B cell (primary cell): ENCODE measurements at places on chromosomes 5 and 9.

DNA sequence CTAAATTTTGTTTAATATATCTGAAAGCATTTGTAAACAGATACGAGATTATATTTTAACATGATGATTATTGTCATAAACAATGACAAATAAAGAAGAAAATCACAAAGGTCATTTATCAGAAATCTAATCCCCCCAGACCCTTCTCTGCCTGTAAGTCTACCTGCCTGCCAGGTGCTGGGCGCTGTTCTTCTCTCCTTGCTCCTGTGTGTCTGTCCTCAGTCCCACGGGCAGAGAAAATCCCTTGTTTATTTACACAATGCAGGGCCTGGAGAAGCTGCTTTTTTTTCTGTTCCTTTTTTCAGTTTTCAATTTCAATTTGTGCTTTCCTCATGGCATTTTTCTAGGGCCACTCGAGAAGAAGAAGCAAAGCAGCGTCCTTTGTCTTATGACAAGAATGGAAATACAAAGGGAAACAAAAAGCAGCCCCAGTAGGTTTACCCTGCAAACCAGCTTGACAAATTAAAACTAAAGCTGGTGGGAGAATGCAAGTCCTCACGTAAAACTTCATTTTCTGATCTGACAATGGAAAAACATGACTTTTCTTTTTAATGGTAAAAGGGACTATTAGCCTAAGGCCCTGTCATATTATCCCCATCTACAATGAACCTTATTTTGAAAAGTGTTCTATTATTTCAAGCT is 282.4 kb upstream of the KLF9 start:
- no peak for DNase-seq
- no peak overlapping the region for H3K27ac ChIP-seq
- H3K36me3 ChIP-seq, result no peaks in the 10 kb centered on the region
- H3K4me1 ChIP-seq, result no peaks in the 10 kb centered on the region
- H3K4me3 ChIP-seq, result no peak overlapping the region
- H3K27me3 ChIP-seq, result no peaks in the 10 kb centered on the region

DNA sequence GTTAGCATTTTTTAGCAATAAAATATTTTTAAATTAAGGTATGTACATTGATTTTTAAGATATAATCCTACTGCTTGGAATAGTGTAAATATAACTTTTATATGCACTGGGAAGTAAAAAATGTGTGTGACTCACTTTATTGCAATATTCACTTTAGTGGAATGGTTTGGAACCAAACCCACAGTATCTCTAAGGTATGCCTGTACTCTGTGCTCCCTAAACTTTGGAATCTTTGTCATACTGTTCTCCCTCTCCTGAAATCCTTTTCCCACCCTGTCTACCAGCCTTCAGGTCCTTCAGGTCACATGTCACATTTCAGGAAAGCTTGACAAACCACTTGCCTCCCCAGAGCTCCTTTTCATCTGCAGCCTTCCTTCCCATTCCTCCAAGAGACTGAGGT is 308.7 kb downstream of the SPOCK1 start:
- no peak overlapping the region for H3K27ac ChIP-seq
- H3K4me1 ChIP-seq, result no peaks in the 10 kb centered on the region
- no peaks in the 10 kb centered on the region for H3K27me3 ChIP-seq
- H3K4me3 ChIP-seq, result no peak overlapping the region

DNA sequence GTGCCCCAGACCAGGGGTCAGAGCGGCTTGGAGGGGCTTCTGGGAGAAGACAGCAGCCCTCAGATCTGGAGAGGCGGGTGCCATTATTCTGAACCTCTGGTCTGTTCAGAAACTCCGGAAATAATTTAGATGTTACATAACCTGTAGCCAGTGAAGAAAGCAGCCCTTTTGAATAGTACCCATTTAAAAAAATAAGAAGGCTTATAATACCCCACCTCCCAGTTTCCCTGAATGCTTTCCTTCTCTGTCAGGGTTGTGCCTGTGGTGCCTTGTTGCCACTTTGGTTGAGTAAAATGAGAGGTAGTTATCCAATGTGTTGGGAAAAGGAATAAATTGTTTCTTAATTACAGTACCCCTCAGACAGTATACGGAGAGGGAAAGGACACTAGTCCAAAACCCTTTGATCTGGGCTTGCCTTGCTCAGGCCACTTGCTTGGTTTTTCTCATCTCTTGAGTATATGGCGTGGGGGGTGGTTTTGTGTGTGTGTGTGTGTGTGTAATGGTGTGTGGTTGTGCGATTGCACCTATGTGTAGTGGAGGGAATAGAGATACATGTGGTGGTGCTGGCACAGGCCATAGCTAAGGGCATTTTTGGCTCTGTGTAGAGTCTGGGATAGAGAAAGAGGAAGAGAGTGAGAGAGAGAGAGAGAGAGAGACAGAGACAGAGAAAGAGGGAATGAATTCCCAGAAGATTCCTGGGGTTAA is 59.1 kb upstream of the TLR4 start:
- no peak overlapping the region for H3K27ac ChIP-seq
- DNase-seq, result no peak
- peaks cover 6% of the 10 kb centered on the region for H3K4me1 ChIP-seq
- H3K27me3 ChIP-seq, result no peaks in the 10 kb centered on the region
- no peak overlapping the region for H3K4me3 ChIP-seq

DNA sequence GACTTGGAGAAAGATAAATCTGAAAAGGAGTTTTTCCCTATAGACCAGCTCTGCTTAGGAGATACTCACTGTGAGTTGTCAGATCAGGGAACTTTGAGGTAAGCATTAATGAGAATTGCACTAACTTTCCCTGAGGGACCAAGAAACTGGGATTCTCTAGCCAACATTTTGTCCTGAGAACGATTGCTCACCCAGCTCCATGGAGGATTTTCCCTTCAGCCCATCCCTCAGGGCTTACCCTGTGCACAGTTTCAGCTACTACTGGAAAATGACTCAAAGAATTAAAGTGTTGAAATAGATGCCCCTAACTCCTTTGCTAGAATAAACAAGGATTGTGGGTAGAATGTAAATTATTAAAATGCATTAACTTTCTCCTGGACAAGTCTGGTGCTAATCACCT is 237.2 kb upstream of the IL12B start:
- no peak for DNase-seq
- no peaks in the 10 kb centered on the region for H3K4me1 ChIP-seq
- H3K36me3 ChIP-seq, result no peaks in the 10 kb centered on the region
- no peaks in the 10 kb centered on the region for H3K27me3 ChIP-seq

GRCh38 chr9:34588671-34589635 is 571 bp downstream of the CNTFR start:
- no peaks in the 10 kb centered on the region for H3K36me3 ChIP-seq
- H3K27me3 ChIP-seq, result peaks cover 92% of the 10 kb centered on the region
- peaks cover 49% of the 10 kb centered on the region for H3K4me1 ChIP-seq
- peak; percentile 37 for DNase-seq
- no peak overlapping the region for H3K27ac ChIP-seq
- H3K4me3 ChIP-seq, result peak overlapping the region; percentile 73

- no peaks in the 10 kb centered on the region for H3K36me3 ChIP-seq
- no peak overlapping the region for H3K4me3 ChIP-seq
- DNase-seq, result no peak
- no peak overlapping the region for H3K27ac ChIP-seq
- no peaks in the 10 kb centered on the region for H3K27me3 ChIP-seq
These were observed 16.0 kb upstream of the TEX48 start for GRCh38 chr9:114697951-114698351.

DNA sequence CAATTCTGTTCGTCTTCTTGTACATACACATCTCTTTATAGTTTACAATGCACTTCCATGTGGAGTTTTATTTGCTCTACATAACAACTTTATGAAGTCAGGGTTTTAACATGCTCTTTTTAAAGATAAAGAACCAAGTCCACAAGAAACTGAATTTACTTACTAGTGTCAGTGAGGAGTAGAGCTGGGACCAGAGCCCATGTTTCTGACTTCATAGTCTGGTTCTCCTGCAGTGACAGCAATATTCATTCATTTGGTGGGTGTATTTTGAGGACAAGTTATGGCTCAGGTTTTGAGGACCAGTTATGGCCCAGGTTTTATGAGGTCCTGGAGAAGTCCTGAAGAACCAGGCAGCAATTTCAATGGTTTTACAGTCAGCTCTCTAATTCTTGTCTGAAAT is 481.9 kb upstream of the TNC start:
- H3K4me3 ChIP-seq, result no peak overlapping the region
- no peaks in the 10 kb centered on the region for H3K27me3 ChIP-seq
- H3K4me1 ChIP-seq, result no peaks in the 10 kb centered on the region
- no peaks in the 10 kb centered on the region for H3K36me3 ChIP-seq
- no peak overlapping the region for H3K27ac ChIP-seq

GRCh38 chr9:128637656-128638055 is 19.0 kb downstream of the DYNC2I2 start:
- peaks cover 49% of the 10 kb centered on the region for H3K36me3 ChIP-seq
- no peak overlapping the region for H3K27ac ChIP-seq
- no peaks in the 10 kb centered on the region for H3K27me3 ChIP-seq
- no peak overlapping the region for H3K4me3 ChIP-seq
- no peak for DNase-seq

DNA sequence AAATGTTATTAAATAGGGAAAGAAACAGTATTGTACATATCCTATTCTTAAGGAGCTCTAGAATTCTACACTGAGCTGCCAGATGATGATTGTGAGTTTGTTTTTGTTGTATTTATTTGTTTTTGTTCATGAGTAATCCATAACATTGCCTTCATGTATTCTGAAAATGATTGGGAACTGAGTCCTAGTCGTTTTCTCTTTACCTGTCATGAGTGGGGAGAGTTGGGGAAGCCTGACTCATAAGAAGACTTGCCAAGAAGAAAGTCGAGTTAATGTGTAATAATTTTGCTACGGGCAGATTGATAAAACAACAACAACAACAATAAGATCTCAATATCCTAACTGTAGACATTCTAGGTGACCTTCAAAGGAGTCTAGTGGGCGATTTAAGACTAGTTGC is 103.8 kb downstream of the ANKRD55 start:
- no peak overlapping the region for H3K4me3 ChIP-seq
- no peak for DNase-seq
- H3K27ac ChIP-seq, result no peak overlapping the region
- no peaks in the 10 kb centered on the region for H3K27me3 ChIP-seq
- H3K4me1 ChIP-seq, result no peaks in the 10 kb centered on the region

DNA sequence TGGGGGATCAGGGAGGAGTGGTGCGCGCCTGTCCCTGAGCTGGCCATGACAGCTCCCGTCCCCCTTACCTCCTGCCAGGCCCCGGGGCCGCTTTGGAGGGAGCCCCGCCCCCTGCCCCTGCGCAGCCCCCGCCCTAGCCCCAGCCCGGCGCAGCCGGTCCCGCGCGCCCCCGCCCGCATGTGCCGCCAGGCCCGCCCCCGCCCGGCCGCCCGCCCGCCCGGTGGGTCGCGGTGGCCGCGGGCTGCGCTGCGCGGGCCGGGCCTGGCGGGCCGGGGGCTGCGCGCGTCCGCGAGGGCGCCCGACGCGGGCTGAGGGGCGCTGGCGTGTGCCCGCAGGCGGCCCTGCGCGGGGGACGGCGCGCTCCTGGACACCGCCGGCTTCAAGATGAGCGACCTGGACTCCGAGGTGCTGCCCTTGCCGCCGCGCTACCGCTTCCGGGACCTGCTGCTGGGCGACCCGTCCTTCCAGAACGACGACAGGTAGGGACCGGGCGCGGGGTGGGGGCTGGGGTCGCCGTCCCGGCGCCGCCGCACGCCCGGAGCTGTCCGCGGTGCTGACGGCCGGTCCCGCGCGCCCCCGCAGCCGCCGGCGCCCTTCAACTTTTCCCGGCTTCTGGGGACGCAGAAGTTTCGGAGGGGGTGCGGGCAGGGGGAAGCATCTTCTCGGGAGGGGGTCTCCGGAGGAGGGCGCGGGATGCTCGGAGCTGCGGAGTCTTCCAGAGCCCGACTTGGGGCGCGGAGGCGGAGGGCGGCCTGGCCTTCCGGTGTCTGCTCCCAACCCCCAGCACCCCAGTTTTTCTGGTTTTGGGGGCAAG is 12.5 kb downstream of the KCNT1 start:
- H3K4me1 ChIP-seq, result no peaks in the 10 kb centered on the region
- H3K4me3 ChIP-seq, result no peak overlapping the region
- peaks cover 13% of the 10 kb centered on the region for H3K27me3 ChIP-seq
- H3K27ac ChIP-seq, result no peak overlapping the region
- H3K36me3 ChIP-seq, result no peaks in the 10 kb centered on the region

GRCh38 chr5:171444582-171444981 is 25.1 kb downstream of the FGF18 start:
- no peak for DNase-seq
- no peaks in the 10 kb centered on the region for H3K36me3 ChIP-seq
- peaks cover 9% of the 10 kb centered on the region for H3K27me3 ChIP-seq
- no peak overlapping the region for H3K27ac ChIP-seq
- no peak overlapping the region for H3K4me3 ChIP-seq

- no peak for DNase-seq
- H3K36me3 ChIP-seq, result no peaks in the 10 kb centered on the region
- peak within 1 kb of the TSS; percentile 41 for H3K4me3 ChIP-seq
- H3K4me1 ChIP-seq, result peaks cover 9% of the 10 kb centered on the region
- peaks cover 28% of the 10 kb centered on the region for H3K27me3 ChIP-seq
- H3K27ac ChIP-seq, result no peak within 1 kb of the TSS
These were observed at the start of gene FBLL1 for GRCh38 chr5:168528521-168529373. FBLL1 (plus strand) TSS chr5:168529305; CDS start chr5:168529505, 200 bp downstream.

DNA sequence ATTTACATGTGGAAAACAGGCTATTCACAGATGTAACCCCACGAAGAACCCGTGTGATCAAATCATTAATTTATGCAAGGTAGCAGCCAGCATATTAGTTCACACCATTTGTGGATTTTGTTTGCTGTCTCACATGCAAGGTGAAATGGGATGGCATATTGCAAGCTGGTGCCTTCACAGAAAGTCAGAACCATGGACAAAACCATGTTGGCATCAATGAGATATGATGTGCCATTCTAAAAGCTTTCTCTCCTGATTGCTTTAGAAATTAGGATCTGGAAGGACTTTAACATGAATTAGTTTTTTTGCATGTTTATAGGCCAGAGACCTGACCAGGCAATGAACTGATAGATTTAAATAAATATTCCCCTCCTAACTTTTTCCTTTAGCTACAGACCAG is 129.3 kb downstream of the SEMA6A start:
- H3K27me3 ChIP-seq, result no peaks in the 10 kb centered on the region
- peaks cover 2% of the 10 kb centered on the region for H3K36me3 ChIP-seq
- no peak overlapping the region for H3K27ac ChIP-seq

GRCh38 chr5:36561601-36562000 is 44.8 kb upstream of the SLC1A3 start:
- H3K4me3 ChIP-seq, result no peak overlapping the region
- no peak for DNase-seq
- H3K27me3 ChIP-seq, result no peaks in the 10 kb centered on the region
- no peak overlapping the region for H3K27ac ChIP-seq
- H3K36me3 ChIP-seq, result no peaks in the 10 kb centered on the region

DNA sequence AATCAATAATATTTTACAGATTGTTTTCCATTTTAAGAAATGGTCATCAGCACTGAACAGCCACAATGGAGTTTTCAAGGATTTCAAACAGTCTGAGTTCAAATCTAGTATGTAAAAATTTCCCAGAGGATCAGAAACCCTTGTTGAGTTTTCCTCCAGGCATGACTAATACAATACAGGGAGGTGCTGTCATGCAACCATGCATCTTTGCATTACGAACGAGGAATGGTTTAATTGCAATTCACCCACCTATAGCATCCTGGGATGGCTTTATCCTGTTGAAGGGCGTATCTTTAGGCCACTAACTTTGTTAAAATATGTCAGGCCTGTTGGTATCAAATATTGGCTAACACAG is 196.4 kb downstream of the EFNA5 start:
- no peak for DNase-seq
- H3K4me3 ChIP-seq, result no peak overlapping the region
- no peaks in the 10 kb centered on the region for H3K27me3 ChIP-seq
- H3K36me3 ChIP-seq, result no peaks in the 10 kb centered on the region

GRCh38 chr5:167478188-167478587 is 813.3 kb upstream of the WWC1 start:
- H3K27ac ChIP-seq, result no peak overlapping the region
- no peaks in the 10 kb centered on the region for H3K36me3 ChIP-seq
- no peaks in the 10 kb centered on the region for H3K4me1 ChIP-seq
- H3K4me3 ChIP-seq, result no peak overlapping the region

GRCh38 chr5:112372543-112372942 is 46.5 kb downstream of the EPB41L4A start:
- H3K27ac ChIP-seq, result no peak overlapping the region
- no peak for DNase-seq
- no peaks in the 10 kb centered on the region for H3K36me3 ChIP-seq
- H3K4me3 ChIP-seq, result no peak overlapping the region
